Naive thymus-derived CD4-positive, alpha-beta T cell (primary cell): ENCODE measurements at places on chromosomes 4 and X. TPM values are rescaled to one million over a fixed set of nuclear protein-coding genes. Genes with fewer than 3 reads are reported as not detected.

PDLIM3 gene
- not detected for polyA plus RNA-seq

AASDH gene
- 26.8 TPM for polyA plus RNA-seq

ANXA10 gene
- not detected for polyA plus RNA-seq

FABP2 gene
- polyA plus RNA-seq: not detected

UGT8 gene
- polyA plus RNA-seq: not detected

ERCC6L gene
- 0.58 TPM for polyA plus RNA-seq

SOD3 gene
- not detected for polyA plus RNA-seq

DNA sequence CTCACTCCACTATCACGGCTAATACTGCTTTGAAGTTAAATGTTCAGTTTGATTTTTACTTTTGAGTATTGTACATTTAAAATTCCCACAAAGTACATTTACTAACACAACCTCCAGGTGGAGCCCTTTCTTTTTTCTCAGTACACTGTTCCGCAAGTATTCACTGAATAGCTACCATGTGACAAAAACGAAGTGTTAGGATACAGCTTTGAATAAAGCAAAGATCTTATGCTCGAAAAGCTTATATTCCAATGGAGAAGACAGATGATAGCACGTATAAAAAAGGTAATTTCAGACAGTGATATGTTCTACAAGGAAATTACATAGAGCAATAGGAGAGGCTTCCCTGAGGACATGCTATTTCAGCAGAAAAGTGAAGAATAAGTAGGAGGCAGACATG is 60.7 kb upstream of the ABCG2 start:
- DNase-seq: peak; percentile 58

- DNase-seq: no peak
Observed at GRCh38 chr4:106294062-106294461, 21.9 kb downstream of the TBCK start.

- DNase-seq: no peak
Observed at GRCh38 chr4:110963662-110964280, 340.9 kb upstream of the PITX2 start.

DNA sequence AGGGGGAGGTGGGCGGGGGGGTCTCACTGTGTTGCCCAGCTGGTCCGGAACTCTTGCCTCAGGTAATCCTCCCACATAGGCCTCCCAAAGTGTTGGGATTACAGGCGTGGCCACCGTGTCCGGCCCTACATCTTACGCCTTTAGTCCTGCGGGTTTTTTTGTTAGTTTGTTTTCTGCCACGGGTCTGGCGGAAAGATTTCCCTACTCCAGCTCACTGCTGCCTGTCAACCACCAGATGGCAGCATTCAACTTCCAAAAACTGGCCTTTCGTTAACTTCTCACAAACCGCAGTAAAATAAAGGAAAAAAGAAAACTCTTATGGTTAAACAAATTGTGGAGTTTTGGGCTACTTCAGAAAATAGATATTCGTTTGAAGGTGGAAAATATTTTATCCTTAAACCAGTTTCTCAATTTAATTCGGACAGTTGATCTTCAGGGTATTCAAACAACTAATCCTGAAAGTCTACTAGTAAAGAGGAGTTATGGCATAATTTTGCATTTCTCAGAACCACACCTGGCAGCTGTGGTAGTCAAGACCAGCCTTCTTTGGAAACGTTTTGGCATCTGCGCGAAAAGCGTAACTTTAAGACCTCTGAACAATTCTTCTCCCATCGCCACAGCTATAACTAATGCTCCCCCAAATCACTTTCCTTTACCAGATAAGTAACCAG is 41.1 kb downstream of the LUZP4 start:
- no peak for DNase-seq

DNA sequence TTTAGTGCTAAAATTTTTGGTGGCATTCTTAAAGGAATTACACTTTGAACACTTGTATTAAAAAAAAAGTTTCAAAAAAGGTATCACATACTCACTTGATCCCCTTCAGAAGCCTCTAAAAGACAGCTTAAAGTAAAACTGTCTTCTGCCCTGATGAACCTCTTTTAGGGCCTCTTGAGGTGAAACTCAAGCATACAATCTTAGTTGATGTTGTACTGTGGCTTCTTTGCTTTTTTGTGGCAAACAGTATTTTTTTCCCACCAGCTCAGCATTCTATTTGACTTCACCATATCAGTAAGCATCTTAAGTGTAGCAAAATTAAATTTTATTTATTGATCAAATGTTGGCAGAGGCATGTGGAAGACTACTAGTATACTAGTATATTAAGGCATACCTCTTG is 13.7 kb downstream of the SEC24B start:
- DNase-seq: no peak

GRCh38 chr4:6497796-6498195 is 25.4 kb upstream of the PPP2R2C start:
- no peak for DNase-seq

DNA sequence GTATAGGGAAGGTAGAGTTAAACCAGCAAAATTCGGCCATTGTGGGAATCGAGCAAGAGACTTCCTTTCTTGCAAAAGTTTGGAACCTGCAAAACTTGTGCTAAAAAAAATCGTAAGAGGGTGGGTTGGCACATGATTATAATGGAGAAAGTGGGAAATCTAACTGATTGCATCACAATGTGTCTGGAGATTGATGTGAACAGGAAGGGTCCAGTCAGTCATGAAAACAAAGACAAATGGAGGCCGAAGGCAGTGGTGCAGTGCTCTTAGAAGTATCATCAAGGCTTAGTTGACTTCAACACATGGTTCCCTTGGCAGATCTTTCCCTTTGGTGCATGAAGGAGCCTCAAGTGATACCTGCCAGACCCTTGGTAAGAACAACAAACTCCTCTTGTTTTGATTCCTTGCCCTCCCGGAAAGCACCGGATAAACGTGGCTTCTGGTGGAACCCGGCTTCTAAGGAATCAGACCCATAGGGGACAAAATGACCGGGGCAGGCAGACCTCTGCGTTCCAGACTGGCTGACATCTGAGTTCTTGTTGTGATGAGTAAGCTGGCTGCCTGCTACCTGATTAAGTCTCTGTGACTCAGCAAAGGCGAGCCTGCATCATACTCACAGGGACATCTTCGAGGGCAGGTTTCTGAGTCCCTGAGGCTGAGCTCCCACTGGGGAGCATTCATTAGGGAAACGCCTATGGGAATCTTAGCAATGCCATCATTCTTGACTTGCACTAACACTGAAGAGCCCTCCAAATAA is 87.7 kb upstream of the MAP3K15 start:
- DNase-seq: no peak

GRCh38 chr4:89039730-89040338 is 17.2 kb downstream of the FAM13A start:
- no peak for DNase-seq

- no peak for DNase-seq
Observed at GRCh38 chrX:3550871-3551270, 162.6 kb downstream of the PRKX start.

- no peak for DNase-seq
Observed at GRCh38 chrX:96474741-96475125, 209.9 kb upstream of the DIAPH2 start.

DNA sequence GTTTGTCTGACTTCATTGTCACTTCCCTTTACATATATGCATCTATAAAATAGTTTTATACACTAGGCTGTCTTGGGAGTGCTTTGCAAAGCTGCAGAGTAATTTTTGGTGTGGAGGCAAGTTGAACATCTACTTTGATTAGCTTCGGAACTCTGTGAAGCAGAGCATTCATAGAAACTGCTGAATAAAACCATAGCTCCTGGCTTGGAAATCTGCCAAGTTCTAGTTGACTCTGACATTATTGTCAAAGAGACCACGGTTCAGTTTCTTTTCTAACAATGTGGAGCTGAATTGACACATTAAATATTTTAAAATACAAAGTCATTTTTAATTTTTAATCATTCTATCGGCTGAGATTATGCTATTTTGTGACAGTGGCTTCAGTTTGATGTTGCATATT is 335.0 kb downstream of the BMPR1B start:
- DNase-seq: no peak

DNA sequence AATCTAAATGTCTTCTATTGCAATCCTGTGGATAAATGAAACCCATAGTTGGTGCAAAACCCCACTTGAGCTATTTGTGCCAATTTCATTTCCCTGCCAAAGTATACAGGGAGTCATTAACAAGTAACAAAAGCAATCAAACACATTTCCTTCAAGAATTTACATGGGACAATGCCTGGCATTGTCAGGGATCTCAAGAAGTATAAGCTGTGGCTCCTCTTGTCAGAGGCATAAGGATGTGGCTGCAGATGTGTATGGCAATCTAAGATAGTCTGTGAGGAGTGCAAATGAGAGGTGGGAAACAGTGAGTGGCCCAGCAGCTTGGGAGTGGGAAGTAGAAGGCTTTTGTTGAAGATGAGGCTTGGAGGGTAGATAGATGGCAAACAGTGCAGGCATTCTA is 58.0 kb upstream of the SCML1 start:
- no peak for DNase-seq

- DNase-seq: no peak
Observed at GRCh38 chr4:71864380-71864779, 80.5 kb upstream of the GC start.

- DNase-seq: no peak
Observed at GRCh38 chr4:52641854-52642563, 17.1 kb downstream of the USP46 start.

DNA sequence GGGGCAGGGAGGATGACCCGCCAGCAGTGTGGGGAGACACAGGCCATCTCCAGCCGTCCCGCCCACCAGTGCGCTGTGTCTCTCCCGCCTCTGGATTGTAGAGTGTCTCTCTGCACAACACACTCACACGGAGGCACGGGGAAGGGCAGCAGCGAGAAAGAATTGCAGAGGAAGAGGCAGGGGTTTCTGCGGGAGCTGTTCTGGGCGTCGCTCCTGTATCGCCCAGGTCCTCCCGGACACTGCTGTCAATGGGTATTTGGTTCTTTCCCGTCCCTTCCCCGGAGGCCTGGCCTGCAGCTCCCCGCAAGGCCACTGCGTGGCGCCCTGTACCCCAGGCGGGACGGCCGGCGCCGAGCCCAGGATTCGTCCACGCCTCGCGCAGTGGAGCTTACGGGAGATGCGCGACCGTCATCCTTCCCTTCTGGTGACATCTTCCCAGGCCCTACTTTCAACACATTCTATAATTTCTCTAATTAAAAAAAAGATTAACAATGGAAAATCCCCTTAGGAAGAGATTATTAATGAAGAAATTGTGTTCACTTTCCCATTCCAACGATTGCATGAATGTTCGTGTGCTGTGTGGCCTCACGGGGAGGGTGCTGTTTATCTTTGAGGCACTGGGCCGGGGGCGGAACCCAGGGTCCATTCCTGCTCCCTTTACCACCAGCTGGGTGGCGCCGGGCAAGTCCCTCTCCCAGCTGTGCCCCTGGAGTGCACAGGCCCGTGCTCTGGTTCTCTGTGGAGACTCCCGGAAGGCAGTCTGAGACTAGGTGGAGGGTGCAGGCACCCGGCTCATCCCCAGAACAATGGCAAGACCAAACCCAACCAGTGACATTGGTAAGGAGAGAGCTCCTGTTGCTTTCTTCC is 95.7 kb downstream of the CPZ start:
- DNase-seq: no peak

- peak; percentile 34 for DNase-seq
Observed at GRCh38 chr4:184100297-184100885, 117.3 kb downstream of the ENPP6 start.

DNA sequence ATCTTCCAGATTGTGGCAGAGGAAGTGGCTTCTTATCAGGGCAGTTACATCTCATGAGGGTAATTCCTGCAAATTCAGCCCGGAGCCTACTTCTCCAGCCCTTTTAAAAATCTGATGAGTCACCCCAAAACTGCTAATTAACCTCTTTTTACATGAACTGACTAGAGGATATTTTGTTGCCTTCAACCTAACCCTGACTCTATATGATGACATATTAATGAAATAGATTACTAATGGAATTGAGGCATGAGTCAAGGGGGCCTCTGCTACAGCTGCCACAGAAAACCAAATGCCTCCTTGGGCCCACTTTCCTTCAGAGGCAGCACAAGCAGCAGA is 72.5 kb downstream of the QRFPR start:
- no peak for DNase-seq

- DNase-seq: no peak
Observed at GRCh38 chrX:129091097-129091496, 432.2 kb downstream of the SMARCA1 start.

DNA sequence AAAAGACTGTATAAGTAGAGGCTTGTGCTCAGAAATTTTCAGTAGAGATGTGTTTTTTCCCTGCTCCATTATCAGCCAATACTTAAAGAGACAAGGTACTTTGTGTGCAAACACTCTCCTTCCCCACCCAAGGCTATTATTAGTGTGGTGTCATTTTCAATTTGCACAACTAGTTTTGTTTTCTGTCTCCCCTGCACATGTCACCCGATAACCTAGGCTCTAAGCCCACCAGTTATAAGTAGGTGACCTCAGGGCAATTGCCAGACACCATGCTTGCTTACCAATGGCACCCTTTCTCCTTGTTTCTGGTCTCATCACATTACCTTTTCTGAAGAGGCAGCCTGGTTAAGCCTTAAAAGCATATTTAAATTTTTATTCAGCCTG is 8.0 kb upstream of the GUCY1A1 start:
- no peak for DNase-seq

DNA sequence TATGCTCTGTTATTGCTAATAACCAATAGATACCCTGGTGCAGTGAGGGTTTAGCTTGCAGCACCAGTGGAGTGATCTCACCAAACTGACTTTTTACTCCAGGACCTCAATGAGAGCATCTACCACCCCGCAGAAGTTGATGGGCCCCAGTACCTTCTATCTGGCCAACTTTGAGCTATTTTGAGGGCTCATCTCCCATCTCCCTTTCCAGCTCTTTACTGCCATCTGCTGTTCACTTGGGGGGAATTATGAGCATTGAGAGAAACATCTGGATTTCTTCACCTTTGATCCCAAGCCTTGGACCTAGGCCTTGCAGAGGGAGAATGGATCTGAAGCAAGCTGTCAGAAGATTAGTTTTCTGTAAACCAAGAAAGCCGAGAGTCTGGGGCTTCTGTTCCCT is 143.6 kb downstream of the TMEM164 start:
- DNase-seq: peak; percentile 33

DNA sequence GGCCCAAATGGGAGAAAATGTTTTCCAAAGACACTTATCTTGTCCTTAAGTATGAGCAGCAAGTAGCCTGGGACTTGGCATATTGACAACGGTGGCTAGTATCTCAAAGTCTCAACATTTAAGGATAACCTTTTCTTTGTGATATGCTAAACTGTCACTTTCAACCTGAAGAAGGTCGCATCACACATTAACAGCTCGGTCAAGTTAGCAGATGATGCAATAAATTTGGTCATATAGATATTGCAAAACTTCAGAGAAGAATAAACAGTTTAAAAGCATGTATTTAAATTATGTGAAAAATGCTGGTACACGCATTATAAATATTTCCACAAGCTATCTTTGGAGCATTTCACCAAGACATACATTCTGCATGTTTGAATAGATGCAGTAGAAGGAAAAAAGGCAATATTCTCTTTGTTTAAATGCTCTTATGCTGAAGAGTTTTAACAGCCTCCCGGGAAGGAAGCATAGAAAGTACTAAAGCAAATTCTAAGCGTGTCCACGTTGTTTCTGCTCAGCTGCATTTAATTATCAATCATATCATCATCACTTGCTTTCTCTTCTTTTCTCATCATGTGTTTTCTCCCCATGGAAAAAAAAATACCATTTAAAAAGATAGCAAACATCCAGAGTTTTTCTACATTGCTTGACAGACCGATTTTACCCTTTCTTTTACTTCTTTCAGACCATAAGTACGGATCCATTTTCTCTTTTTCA is 24.2 kb downstream of the ARHGAP6 start:
- no peak for DNase-seq
